ENCODE measurements at places on chromosomes 5 and 9. TPM values are rescaled to one million over a fixed set of nuclear protein-coding genes. Genes with fewer than 3 reads are reported as not detected.

GRCh38 chr9:69173891-69174615, at the start of gene TJP2:
Gene TJP2 (plus strand): TSS chr9:69174277. CDS start chr9:69174373, 96 bp downstream.
- DNase-seq, result peak; percentile 67
- no peaks in the 10 kb centered on the region for H3K27me3 ChIP-seq
- no peaks in the 10 kb centered on the region for H3K4me1 ChIP-seq
- H3K4me3 ChIP-seq, result peak within 1 kb of the TSS; percentile 76
- H3K36me3 ChIP-seq, result no peaks in the 10 kb centered on the region

- no peaks in the 10 kb centered on the region for H3K4me1 ChIP-seq
- no peak overlapping the region for H3K27ac ChIP-seq
- H3K4me3 ChIP-seq, result no peak overlapping the region
These were observed 260.8 kb upstream of the PPP1R2B start for GRCh38 chr5:156589104-156589945.

DNA sequence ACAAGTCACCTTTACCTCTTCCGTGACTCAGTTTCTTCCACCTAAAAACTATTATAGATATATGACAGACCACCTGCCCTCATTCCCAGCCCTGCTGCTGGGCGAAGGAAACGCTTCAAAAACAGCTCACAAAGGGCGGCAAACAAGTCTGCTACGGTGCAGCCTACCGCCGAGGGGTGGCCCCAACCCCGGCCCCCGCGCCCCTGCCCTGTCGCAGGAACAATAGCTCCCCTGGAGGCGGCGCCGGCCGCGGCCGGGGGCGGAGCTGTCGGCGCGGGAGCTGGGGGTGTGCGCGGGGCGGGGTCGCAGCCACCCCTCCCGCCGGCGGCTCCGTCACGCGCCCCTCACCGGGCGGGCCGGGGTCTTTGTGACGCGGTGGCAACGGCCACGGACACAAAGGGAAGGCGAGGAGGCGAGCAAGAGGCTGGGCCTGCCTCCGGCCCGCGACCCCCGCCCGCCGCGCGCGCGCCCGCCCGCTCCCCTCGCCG, at the start of gene TMEFF1:
Gene TMEFF1 (plus strand): TSS at position 362 of the 488 bp plus-strand sequence. CDS start 396 bp downstream, outside the sequence.
- no peaks in the 10 kb centered on the region for H3K36me3 ChIP-seq
- no peaks in the 10 kb centered on the region for H3K4me1 ChIP-seq
- H3K27ac ChIP-seq, result no peak within 1 kb of the TSS
- peak; percentile 90 for DNase-seq
- peak within 1 kb of the TSS; percentile 34 for H3K4me3 ChIP-seq

DNA sequence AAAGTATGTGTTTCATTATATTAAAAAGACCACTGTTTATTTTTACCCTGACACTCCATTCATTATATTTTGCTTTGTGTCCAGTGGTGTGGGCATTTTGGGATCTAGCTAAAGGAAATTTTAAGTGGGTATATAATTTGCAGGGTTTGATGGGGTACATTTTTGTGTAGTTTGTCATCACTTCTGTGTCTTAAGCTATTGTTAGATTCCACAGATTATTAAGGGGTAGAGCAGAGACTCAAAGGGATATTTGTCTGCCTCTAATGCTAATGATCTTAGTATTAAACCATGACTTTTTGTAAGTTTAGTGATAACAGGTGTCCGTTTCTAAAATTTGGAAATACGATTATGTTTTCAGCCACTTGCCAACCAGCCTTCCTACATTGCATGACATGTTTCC, 731.6 kb downstream of the BRINP1 start:
- H3K4me1 ChIP-seq, result peaks cover 2% of the 10 kb centered on the region
- H3K36me3 ChIP-seq, result no peaks in the 10 kb centered on the region
- H3K4me3 ChIP-seq, result no peak overlapping the region
- no peak overlapping the region for H3K27ac ChIP-seq
- H3K27me3 ChIP-seq, result no peaks in the 10 kb centered on the region
- no peak for DNase-seq

DNA sequence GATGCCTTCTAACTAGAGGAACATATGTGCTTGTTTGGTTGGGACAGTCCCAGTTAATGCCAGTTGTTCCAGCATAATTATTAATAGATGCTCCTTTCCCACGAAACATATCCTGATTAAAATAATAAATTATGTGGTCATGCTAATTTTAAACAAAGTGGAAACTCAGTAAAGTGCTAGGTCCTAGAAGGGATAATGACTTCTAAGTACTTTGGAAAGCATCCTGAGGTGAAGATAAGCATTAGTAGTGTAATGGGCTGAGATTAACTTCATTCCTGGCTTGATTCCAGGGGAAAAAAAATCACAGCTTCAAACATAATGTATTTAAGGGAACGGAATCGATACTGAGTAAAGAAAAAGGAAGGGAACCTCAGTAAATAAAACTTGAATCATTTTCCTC, 213.7 kb upstream of the SNX2 start:
- no peaks in the 10 kb centered on the region for H3K4me1 ChIP-seq
- H3K27ac ChIP-seq, result no peak overlapping the region
- H3K4me3 ChIP-seq, result no peak overlapping the region
- no peaks in the 10 kb centered on the region for H3K36me3 ChIP-seq

DNA sequence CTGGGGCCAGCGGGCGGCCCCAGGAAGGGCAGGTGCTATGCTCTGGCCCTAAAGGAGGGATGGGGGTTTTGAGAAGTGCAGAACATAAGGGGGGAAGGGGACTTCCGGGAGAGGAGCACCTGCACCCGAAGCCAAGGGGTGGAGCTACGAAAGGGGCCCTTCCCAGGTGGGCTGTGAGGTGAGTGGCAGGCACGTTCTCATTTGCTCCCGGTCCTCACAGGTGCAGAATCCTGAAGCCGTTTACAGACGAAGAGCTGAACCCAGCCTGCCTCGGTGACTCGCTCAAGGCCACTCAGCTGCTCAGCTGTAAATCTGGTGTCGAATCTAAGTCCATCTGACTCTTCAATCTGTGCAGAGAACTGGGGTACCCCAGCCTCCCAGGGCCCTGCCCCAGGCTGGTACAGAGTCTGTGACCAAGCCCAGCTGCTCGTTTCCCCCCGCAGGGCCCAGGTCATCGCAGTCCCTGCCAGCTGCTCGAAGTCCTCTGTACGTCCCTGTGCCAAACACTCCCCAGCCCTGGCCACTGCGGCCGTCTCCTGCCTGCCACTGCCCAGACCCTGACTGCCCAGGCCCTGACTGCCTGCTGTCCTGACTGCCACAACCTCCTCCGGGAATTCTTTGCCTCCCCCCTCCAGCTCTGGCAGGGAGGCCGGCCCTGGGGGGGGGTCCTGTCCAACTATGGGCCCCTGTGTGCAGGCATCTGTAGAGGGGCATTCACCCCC, 53.8 kb upstream of the RXRA start:
- no peaks in the 10 kb centered on the region for H3K27me3 ChIP-seq
- H3K4me1 ChIP-seq, result no peaks in the 10 kb centered on the region
- no peaks in the 10 kb centered on the region for H3K36me3 ChIP-seq
- no peak overlapping the region for H3K4me3 ChIP-seq

DNA sequence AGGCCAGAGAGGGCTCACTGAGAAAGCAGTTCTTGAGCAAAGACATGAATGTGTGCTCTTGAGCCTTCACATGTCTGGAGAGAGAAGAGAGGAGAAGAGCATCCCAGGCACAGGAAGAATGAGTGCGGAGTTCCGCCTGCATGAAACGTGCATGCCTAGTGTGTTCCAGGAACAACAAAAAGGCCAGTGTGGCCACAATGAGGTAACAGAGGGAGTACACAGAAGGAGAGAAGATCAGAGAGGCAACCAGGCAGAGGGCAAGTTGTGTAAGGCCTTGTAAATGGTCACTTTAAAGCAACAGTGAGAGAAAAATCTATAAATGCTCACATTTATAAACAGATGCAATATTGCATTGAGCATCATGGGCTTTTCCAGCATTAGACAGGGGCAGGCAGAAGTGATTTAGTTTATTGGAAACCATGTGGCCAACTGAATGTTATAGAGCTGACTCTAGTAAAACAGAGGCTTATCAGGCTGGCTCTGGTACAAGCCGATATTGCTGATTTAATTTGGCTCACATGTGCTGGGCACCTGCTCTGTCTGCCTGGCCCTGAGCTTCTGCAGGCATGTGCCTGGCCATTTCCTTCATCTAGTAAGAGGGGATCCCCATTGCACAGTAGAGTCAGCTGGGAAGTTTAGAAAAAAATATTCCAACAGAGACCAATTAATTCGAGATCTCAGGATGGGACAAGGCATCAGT, 185.3 kb downstream of the SAXO1 start:
- no peaks in the 10 kb centered on the region for H3K36me3 ChIP-seq
- H3K27me3 ChIP-seq, result no peaks in the 10 kb centered on the region
- peaks cover 6% of the 10 kb centered on the region for H3K4me1 ChIP-seq
- H3K4me3 ChIP-seq, result no peak overlapping the region
- H3K27ac ChIP-seq, result no peak overlapping the region

DNA sequence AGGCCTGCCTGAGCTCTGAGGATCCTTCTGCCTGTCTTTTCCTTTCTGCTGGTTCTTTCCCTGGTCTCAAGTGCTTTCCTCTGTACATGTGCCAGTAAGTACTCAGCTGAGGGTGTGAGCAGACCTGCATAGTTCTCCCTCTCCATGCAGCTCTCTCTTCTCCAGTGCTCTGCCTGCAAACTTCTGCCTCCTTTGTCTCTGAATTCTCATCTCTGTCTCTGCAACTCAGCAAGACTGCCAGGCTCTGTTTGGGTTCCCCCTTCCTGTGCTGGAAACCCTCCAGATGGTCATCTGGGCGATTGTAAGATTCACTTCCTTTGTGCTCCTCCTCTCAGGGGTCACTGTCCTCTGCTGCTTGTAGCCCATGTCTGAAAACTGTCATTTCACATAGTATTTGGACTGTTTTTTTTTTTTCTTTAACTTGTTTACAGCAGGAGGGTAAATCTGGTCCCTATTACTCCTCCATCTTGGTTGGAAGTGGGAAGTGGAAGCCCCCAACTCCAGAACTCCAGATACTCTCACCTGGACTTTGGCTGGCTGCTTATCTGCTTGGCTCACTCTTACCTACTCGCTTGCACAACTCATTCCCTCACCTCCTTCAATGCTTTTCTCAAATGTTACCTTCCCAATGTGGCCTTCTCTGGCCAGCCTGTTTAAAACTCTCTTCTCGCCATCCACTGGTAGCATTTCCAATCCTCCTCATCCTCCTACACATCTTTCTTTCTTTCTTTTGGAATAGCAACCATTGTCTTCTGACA, 175.3 kb upstream of the TBC1D2 start:
- H3K36me3 ChIP-seq, result no peaks in the 10 kb centered on the region
- no peak overlapping the region for H3K27ac ChIP-seq
- no peaks in the 10 kb centered on the region for H3K27me3 ChIP-seq
- no peak overlapping the region for H3K4me3 ChIP-seq
- H3K4me1 ChIP-seq, result no peaks in the 10 kb centered on the region

Gene SARDH
- total RNA-seq, result 4.6 TPM

Gene LHX6
- 4.9 TPM for total RNA-seq

Gene SNAPC3
- 27.2 TPM for total RNA-seq
